ENCODE measurements at places on chromosomes 7 and 10.
A peak's percentile ranks its signal among the peaks of the same experiment; 100 is the strongest.

DNA sequence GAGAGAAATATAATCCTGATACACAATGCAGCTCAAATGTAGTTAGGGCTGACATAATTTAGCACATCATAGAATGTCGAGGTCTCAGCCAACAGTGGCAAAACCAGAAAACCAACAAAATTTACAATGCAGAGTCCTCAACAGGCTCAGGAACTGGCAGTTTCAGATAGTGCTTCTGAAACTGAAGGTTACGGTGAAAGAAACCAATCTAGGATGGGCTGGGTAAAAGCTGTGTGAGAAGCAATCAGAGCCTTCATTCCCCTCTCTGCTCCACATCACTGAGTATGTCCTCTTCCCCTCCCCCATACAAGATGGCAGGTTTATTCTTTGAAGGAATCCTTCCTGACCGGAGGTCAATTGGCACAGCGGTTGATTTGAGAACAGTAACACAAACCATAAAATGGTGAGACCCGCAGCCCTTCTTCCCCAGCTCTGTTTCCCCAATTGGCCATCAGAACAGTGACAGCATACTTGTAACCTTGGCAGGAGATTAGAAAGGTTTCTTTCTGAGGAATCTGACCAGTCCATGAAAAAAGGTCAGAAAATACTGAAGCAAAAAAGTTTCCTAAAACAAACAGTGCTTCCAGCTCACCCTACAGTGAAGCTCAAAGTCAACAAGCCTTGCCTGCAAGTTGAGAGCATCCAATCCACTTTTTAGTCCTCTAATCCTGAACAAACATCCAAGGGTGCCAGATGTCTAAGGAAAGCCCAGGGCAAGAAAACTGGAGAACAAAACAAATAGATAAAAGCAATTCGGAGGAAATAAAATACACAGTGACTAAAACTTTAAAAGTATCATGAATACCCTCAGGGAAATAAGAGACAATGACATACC lies 53.9 kb upstream of the IL6 start:
- DNase-seq = no peak

- peak; percentile 30 for DNase-seq
Observed at GRCh38 chr7:54543051-54543488, 895 bp downstream of the VSTM2A start.

GRCh38 chr10:7184660-7185366 lies 226.0 kb downstream of the SFMBT2 start:
- DNase-seq = no peak

DNA sequence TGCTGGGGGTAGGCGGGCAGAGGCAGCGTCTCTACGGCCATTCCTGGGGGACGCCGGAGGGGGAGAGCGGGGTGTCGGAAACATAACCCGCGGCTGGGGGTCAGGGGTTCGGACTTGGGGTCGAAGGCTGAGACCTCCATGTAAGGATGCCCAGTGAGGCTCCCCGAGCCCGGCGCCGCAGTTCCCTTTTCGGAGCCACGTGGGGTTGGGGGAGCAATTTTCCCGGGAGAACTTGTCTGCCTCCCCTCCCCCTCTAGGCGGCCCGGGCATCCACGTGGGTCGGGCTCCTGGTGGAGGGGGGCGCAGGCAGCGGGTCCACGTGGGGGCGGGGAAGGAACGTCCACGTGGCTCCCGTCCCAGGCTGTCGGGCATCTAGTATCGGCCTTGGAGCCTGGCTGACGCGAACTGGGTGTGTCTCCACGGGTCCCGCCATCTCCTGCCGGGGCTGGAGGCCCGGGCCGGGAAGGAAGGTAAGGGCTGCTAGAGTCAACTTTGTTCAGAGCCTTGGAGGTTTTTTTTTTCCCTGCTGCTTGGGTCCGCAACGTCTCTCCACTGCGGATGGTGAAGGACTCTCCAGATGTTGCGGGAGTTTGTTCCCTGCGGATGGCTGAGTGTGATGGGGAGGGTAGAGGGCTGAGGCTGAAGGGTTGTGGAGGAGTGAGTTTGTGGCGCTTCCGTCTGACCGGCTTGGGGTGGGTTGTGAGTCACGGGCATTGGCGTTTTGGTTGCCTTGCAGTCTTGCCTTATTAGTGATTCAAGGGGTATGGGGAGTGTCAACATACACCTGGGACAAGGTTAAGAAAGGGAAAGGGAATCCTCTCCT lies 744 bp downstream of the PPRC1 start:
- peak; percentile 55 for DNase-seq

DNA sequence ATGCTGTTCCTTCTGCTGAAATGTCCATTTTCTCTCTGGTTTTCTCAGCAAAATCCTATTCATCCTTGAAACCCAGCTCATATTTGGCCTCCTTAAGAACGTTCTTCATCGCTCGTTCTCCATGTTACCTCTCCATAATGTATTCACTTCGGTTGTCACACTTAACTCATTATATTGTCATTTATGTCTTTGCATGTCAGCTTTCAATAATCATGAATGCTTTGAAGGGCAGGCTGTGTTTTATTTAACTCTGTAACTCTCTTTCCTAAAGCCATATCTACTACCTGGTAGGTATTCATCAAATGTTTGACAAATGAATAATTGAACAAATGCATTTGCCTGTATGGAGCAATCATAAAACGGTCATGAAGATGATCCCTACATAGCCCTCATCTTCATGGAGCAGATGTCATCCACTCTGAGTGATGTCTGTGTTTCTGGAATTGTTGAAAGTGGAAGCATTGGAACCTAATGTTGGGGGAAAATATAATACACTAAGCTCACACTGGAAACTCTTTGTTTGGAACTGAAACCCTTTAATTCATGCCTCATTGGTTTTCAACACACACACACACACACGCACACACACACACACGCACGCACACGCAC lies 303.4 kb downstream of the PLXNA4 start:
- no peak for DNase-seq

- no peak for DNase-seq
Observed at GRCh38 chr7:18511351-18512140, 16.0 kb downstream of the HDAC9 start.

GRCh38 chr7:7962851-7963250 lies 5.7 kb upstream of the GLCCI1 start:
- DNase-seq = no peak

GRCh38 chr10:77553311-77553710 lies 84.3 kb downstream of the KCNMA1 start:
- DNase-seq = no peak

DNA sequence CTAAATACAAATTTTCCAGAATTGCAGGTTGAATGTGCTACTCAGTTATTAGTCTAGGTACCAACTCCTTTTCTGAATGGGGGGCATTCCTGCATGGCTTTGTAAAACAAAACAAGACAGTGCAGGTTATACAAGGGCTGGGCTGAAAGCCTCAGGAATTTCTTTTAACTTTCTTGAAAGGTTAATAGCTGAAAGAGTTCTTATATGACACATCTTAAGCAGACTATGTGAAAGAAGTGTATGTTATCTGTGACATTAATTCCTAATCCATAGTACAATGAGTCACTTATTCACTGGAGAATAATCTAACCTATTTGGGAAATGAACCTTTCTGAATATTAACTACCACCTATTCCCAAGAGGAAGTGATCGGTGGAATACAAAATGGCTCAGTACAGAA lies 115.6 kb upstream of the FAM133B start:
- DNase-seq = no peak

- no peak for DNase-seq
Observed at GRCh38 chr10:50504389-50504788, 119.4 kb downstream of the SGMS1 start.

DNA sequence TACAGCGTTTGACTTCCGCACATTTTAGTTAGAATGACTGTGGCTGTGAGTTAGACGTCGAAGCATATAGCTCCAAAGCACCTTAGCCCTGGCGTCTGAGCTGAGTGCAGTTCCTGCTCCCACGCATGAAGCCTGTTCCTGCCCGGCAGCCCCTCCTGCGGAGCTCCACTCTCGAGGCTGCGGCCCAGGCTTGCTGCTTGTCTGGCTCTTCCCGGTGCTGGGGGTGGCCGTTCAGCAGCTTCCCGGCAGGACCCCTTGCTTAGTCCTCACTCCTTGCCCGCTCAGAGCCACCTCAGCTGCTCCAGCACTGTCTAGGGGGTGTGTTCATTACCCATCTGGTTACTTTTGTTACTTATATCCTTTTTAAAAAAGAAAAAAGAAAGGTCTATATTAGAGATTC lies 88.1 kb upstream of the DNAJB6 start:
- DNase-seq = no peak

- DNase-seq = no peak
Observed at GRCh38 chr7:130982651-130983050, 248.6 kb upstream of the KLF14 start.

DNA sequence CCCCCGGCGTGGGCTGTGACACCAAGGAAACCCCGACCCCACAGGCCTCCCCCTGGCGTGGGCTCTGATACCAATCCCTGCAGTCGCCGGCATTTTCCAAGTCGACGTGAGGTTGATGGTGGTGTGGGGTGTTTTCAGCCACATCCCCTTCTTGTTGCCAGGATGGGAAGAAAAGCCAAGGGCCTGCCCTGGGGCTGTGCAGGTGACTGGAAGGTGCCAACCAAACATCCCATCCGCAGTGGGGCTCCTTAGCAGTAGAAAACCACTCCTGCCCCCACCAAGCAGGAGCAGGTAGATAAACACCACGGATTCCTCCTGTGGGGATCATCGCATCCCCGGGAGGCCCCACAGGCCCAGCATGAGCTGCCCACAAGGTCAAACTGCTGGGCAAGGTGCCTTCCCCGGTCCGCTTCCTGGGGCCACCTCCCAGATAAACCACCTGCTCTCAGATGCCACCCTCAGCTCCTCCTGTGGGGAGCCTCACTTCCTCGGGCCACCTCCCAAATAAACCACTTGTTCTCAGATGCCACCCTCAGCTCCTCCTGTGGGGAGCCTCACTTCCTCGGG lies 88.5 kb upstream of the DIP2C start:
- DNase-seq = no peak

GRCh38 chr7:135147899-135148721 lies at the start of gene TMEM140:
Gene TMEM140, plus strand, starts transcription at chr7:135148072. Its CDS starts 16,370 bp downstream, at chr7:135164442.
- DNase-seq = no peak

- no peak for DNase-seq
Observed at GRCh38 chr10:76301950-76302349, 870.5 kb downstream of the LRMDA start.
